NCI-H510A treated with DMSO at 0.1 percent for 48 hours (cell line): ENCODE measurements at places on chromosomes 7 and 10.

DNA sequence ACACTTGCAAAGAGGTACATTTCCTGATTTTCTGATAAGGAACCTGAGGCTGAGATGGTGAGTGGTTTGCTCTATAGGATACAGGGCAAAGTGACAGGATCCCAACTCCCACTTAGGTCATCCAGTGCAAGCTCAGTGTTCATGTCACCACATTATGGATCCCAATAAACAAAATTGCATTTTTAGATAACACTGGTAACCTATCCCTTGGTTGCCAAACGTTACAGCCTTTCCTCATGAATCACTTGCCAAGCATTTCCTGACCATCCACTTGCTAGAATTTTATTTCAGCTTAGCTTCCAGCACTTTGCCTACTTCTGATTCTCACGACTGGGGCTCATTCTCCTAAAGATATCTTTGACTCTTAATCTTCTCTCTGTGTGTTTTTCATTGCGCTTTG, 131.4 kb upstream of the ODAD2 start:
- DNase-seq, result no peak

- no peak for DNase-seq
Observed at GRCh38 chr10:127874671-127875448, 17.9 kb downstream of the CLRN3 start.

GRCh38 chr10:127415901-127416581, 133.1 kb upstream of the NPS start:
- peak; percentile 3 for DNase-seq

- DNase-seq, result peak; percentile 85
Observed at GRCh38 chr10:95363303-95363912, 72.6 kb upstream of the PDLIM1 start.

GRCh38 chr7:35386082-35386815, 132.3 kb upstream of the TBX20 start:
- no peak for DNase-seq

DNA sequence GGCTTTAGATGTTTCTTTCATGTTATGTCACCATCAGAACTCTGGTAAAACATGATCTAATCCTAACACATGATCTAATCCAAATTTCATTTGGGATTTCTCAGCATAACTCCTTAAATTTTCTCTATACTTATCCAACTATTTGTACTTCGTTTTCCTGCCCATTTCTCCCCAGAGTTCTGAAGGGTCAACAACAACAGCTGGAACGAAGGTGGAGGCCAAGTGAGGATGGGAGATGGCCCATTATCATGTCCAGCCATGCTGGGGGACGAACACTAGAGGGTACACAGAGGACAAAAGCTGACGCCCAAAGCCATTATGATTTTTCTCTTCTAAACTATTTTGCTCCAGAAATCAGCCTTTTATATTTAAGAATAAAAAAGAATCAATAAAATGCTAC, 185.4 kb downstream of the DOCK4 start:
- DNase-seq, result no peak

- no peak for DNase-seq
Observed at GRCh38 chr10:58773341-58773740, 260.7 kb downstream of the BICC1 start.

- DNase-seq, result no peak
Observed at GRCh38 chr10:11697718-11698527, 44.3 kb upstream of the ECHDC3 start.

DNA sequence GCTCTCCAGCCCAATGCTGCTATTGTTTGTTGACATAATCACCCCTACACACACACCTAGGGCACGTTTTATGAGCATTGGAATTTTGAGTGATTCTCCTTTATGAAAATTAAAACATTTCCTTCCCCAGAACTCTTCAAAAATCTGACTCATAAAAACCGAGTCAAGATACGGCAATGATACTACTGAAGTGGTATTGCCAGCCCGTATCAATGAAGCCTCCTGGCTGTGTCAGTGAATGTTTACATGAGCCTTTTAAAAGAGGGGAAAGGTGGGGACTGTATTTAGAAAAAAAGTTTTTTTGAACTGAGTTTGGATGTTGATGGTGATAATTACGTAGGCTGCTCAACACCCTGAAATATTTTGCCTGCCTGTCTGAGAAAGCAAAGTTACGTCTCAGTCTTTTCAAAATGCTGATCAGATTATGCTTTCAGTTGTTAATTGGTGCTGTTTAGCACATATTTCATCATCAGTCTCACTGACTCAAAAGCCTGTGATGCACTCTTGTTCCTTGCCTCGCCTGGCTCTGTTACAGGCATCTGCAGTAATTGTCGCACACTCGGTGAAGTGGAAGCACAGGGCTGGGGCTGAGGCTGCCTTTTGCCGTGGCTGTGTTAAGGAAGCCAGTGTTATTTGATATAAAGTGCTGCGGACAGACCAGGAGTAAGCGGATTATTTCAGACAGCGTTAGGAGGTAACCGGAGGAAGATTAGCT, 157.4 kb upstream of the TCF7L2 start:
- DNase-seq, result peak; percentile 69

GRCh38 chr10:132183046-132183445, 3.7 kb upstream of the DPYSL4 start:
- peak; percentile 35 for DNase-seq

GRCh38 chr10:7274293-7274692, 136.5 kb downstream of the SFMBT2 start:
- DNase-seq, result no peak

- DNase-seq, result no peak
Observed at GRCh38 chr7:27141137-27141922, 2.2 kb downstream of the HOXA5 start.

DNA sequence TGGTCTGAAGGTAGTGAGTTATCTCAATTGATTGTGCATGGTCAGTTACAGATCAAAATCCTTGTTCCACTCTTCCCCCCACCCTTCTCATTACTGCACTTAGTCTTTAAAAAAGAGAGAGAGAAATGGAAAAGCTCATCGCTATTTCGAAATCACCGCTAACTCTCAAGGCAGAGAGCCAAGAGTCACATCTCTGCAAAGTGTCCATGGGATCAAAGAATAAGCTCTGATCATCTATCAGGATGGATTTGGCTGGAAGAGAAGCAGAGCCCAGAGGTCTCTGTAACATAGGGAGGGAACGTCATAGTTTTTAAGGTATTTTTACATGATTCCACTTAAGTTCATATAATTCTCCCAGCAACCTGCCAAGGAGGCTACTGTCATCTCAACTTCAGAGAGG, 30.0 kb upstream of the MYH16 start:
- DNase-seq, result no peak

- DNase-seq, result no peak
Observed at GRCh38 chr10:62732841-62733653, 71.5 kb upstream of the ADO start.

- DNase-seq, result no peak
Observed at GRCh38 chr7:81803267-81803666, 33.4 kb upstream of the HGF start.

- DNase-seq, result no peak
Observed at GRCh38 chr7:155289107-155289506, 8.6 kb upstream of the INSIG1 start.

- DNase-seq, result no peak
Observed at GRCh38 chr10:132897516-132898381, 44.6 kb downstream of the CFAP46 start.

GRCh38 chr10:69960988-69961880, 91.4 kb upstream of the MACROH2A2 start:
- peak; percentile 61 for DNase-seq

- no peak for DNase-seq
Observed at GRCh38 chr7:103292122-103292521, 5.1 kb upstream of the PMPCB start.

DNA sequence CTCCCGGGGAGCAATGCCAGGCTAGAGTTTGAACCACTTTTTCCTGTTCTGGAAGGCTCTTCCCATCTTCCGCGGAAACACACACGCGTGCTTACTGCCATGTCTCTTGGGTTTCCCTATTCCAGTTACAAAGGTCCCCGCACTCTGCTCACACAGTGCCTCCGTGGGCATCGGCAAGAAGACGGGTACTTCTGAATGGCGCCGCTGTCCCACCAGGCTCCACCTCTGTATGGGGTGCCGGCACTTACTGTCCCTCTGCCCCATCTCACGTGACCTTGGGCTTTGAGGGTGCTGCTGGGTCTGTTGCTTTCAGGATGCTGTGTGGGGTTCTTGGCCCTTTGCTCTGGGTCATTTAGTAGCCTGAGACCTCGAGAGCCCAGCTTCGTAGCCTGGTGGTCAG, 170.7 kb upstream of the SH2B2 start:
- DNase-seq, result no peak

GRCh38 chr7:80823057-80823456, 95.8 kb downstream of the SEMA3C start:
- peak; percentile 5 for DNase-seq

DNA sequence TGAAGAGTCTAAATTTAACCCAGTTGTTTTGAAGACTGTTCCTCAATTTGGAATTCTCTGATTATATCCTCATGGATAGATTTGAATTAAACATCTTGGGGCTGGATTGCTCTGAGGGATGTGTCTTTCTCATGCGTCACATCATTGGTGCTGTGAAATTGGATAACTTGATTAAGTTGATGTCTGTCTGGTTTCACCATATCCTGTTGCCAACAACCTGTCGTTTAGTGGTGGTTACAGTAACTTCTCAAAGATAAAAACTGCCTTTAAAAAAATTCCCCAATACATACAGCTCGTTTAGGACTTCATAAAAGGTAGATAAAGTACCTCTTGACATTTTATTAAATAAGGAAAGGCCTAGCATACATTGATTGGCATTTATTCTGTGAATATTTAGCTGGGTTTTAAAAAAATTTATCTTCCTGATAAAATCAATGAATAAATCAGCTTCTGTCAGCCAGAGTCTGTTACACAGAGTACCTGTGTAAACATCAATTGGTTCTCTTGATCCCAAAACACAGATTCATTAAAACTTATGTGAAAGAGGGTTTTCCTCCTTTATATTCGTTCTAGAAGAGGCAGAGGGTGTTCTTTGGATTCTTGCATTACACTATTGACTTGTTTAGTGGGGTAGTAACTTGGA, 10.5 kb downstream of the CRCP start:
- no peak for DNase-seq

DNA sequence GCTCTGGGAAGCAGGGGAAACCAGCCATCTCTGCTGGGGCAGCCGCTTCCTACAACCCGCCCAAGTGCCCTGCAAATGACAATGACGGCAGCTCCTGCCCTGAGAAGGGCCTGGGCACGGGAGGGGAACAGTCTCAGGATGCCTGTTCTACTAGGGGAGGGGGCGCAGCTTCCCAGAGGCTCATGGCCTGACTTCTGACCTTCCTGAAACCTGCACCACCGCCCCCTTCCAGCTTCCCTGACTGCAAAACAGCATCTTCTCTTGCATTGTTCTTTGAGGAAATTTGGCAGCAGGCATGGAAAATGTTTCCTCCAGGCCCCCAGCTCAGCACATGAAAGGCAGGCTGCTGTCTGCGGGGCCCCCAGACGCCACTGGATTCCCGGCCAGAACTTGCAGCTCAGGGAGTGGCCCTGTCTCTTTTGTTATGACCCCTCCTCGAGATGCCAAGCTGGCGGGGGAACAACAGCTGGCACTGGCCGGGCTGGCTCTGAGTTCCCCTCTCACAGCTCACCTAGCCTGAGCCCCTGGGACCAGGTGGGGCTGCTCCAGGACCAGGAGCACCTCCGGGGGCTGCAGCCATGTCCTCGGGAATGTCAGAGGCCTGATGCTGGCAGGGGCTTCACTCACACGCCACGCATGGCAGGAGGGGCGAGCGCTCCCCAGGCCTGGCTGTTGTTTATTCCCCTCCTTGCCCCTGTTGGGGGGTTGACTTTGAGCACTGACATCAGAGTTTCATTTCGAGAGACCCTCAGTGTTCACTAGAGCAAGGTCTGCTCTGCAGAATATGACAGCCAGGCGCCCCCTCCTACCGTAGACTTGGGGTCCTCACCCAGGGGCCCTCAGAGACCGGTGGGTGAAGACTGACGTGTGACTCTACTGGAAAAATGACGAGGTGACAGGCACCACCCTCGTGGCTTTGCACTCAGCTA, 62.7 kb downstream of the CALML3 start:
- DNase-seq, result no peak

- no peak for DNase-seq
Observed at GRCh38 chr10:95813054-95813685, 57.2 kb downstream of the ENTPD1 start.

DNA sequence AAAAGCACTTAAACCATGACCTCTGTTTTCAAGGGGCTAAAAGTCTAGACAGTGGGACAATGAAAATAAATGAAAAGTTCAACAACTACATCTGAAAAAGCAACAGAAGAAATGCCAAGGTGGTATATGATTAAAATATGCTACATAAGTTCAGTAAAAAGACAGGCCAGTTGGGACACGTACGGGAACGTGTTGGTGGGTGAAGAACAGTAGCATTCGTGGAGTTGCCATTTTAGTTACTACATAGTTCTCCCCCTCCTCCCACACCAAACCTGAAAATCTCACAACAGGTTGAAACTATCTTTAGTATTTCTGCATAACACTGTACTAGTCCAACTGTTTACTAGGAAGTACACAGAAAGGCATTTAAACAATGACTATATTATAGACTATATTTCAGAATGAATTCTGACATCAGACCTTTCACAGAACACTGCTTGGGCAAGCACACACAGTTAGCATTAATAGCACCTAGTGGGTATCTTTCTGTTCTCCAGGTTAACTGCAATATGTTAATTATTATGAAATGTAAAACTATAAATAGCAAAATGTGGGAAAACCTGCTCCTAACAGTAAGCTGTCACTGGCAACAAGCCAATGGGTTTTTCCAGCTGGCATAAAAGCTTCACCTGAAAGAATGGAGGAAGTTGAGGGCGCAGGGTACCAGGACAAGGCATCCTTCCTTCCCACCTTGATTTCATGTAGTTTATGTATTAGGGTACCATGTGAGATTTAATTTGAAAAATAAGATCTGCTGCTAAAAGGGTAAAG, 135.0 kb downstream of the STRA8 start:
- no peak for DNase-seq

DNA sequence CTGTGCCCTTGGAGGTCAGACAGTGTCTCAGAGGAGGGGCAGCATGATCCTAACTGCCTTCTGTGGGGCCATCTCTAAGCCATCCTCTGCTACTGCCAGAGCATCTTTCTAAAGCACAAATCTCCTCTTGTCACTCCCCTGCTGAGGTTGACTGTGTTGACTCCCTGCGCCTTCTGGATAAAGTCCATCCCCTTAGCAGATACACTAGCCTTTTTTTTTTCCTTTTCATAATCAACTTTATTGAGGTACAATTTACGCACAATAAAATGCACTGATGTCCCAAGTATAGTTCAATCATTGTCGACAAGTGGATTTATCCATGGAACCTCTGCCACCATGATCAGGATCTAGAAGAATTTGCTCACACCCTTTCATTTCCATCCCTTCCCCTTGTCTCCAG, 150.1 kb downstream of the SPAG6 start:
- no peak for DNase-seq

DNA sequence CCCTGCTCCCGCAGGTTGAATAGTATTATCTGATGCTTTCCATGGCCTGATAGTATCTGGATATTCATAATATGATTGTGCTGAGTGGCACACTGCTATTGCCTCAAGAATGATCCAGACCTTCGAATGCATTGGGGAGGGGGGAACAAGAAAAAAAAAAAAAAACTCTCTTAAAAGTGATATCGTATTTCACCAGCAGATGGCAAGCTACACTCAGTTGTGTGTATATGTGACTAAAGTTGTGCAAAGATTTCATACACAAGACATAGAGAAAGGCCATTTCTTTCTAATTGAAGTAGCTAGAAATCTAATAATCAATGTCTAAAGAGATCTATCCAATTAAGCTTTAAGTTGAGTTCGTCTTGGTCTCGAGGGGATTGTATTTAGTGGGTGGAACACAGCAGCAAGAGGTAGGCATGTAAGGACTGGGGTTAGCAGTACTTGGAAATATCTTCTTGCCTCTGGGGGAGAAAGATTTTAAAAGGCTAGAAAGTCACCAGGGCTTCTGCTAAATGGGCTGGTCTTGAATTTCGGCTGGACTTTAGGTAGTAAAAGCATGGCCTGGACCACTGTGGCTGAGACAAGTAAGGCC, 15.3 kb downstream of the SFRP4 start:
- DNase-seq, result peak; percentile 46
